LHCN-M2 (cell line): ENCODE measurements at places on chromosomes 5 and 9.
A peak's percentile ranks its signal among the peaks of the same experiment; 100 is the strongest.

DNA sequence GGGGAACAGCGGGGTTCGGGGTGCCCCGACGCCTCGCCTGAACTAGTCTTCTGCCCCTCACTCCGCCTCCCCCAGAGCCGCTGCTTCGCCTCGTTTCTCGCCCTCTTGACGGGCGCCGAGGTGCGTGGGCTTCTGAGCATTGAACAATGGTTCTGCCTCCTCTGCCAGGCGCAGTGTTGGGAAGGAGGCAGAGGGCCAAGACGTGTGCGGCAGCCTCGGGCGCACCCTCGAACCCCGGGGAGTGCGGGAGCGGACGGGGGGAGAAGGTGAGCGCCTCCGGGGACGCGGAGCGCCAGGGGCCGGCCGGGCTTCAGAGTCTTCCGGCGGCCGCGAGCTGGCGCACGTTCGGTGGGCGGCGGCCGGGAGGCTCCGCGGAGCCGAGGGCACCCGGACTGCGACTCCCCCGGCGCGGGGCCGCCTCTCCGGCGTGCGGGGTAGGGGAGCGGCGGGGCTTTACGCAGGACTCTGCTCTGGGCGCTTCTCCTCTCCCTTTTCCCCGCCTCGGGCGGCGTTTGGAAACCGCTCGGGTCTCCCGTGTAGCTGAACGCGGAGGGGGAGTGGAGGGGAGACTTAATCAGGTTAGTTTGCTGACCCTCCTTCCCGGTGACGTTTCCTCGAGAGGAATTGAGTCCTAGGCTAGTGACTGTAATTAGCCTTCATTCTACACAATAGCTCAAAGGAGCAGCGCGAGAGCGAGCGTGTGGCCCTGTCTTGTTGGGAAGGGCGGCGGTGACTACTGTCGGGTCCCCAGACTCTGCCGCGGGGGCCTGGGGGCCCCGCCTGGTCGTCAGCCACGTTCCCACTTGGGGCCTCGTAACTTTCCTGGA is 1.1 kb downstream of the VLDLR start:
- DNase-seq: no peak

- DNase-seq: no peak
These were observed 550.3 kb upstream of the DMAC1 start for GRCh38 chr9:8349901-8350300.

- DNase-seq: peak; percentile 89
These were observed 71.5 kb downstream of the MRPS27 start for GRCh38 chr5:72248410-72248981.

DNA sequence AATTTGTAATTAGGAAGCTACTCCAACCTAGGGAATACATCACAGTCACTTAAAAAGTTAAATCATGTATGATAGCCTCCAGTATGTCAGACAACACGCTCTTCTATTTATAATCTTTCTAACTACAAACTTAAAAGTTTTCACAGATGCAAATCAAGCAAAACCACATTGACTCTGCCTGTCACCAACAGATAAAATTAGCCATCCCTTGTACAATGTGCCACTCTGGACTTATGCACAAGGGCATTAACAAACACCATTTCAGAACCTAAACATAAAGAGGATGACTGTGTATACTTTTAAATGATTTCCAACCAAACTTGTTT is 14.7 kb downstream of the ERP44 start:
- no peak for DNase-seq

DNA sequence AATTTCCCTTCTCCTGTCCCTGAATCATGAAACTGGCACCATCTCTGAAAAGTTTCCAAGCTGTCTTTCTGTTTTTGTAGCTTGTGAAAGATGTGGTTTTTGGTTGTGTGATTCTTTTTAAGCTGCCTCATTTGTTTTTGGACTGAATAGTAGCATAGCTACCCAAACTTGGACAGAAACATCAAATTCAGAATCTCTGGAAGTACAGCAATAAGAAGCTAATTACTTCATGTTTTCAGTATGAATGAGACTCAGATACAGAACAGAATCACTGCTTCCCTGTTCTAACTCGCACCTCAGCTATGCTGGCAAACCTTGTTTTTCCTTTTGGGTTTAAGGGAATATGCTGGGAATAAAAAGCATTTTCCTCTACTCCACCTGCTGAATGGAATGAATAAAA is 101.0 kb downstream of the FGF1 start:
- peak; percentile 14 for DNase-seq

GRCh38 chr5:41191249-41191648 is 22.1 kb downstream of the C6 start:
- DNase-seq: no peak

- peak; percentile 58 for DNase-seq
These were observed 43.4 kb upstream of the TMC1 start for GRCh38 chr9:72477930-72478518.

DNA sequence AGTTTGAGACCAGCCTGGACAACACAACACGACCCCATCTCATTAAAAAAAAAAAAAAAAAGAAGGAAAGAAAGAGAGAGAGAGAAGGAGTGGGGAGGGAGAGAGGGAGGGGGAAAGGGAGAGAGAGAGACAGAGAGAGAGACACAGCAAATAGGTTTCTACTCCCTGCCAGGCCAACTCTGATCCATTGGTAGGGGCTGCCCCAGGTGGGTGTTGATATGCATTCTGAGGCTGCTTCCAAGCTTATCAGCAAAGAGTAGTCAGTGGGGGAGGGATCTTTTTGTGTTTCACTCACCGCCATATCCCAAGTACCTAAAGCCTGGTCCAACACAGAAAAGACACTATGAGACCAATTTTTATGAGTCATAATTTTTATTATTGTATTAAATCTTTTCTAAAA is 57.0 kb upstream of the SAP30L start:
- DNase-seq: no peak

DNA sequence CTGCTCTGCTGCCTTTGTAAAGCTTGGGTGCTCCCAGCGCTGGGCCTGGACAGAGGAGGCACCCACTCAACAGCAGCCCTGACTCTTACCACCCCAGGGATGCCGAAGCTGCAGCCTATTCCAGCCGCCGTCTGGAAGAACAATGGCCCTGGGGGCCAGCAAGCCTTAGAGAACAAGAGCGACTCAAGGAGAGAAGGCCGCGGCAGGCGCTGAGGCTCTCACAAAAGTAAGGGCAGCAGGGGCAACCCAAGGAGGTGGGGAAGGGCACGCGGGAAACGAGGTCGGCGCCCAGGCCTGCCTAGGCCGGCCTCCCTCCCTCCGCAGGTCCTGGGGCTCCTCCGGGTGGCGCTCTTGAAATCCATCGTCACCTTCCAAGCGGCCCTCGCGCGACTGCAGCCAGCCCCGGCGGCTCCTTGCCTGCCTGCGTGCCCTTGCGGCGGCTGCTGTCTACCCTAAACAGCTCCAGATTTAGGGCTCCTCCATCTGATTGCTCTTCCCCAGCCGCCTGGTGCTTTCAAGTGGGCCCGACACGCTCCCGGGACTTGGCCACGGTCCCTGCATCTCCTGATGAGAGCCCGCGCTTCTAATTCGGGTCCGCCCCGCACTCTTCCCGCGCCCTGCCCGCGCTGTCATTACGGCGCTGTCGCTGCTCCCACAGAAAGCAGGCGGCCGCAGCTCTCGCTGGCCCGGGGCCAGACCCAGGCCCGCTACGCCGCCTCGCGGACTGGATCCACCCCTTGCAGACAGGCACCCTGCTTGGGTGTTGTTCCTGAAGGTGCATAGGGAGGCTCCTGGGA is 213.3 kb downstream of the SEMA6A start:
- DNase-seq: no peak

- DNase-seq: peak; percentile 93
These were observed 218.0 kb upstream of the C9orf72 start for GRCh38 chr9:27791311-27791710.
